ENCODE measurements at places on chromosomes 3 and 15.

GRCh38 chr15:25433118-25433865 is 5.5 kb downstream of the UBE3A start:
- no peak for DNase-seq

GRCh38 chr3:141996437-141996836 is 120.0 kb downstream of the ATP1B3 start:
- no peak for DNase-seq

DNA sequence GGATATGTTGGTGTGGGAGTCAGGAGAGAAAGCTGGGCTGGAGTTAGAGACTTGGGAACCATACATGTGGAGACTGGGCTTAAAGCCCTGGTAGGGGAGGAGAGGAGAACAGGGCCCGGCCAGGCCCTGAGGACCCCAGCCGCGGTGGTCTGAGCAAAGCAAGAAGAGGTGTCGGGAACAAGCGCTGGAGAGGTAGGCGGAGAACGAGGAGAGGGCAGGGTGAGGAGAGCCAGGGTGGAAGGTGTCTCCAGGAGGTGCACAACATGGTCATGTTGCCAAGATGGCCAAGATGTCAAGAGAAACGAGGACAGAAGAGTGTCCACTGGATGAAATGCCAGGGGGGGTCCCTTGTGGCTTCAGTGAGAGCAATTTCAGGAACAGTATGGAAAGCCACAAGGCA is 5.5 kb downstream of the CHAC1 start:
- no peak for DNase-seq

- DNase-seq, result no peak
These were observed 90.0 kb upstream of the RPL32 start for GRCh38 chr3:12931273-12931905.

GRCh38 chr3:85171976-85172375 is 213.2 kb downstream of the CADM2 start:
- DNase-seq, result no peak

DNA sequence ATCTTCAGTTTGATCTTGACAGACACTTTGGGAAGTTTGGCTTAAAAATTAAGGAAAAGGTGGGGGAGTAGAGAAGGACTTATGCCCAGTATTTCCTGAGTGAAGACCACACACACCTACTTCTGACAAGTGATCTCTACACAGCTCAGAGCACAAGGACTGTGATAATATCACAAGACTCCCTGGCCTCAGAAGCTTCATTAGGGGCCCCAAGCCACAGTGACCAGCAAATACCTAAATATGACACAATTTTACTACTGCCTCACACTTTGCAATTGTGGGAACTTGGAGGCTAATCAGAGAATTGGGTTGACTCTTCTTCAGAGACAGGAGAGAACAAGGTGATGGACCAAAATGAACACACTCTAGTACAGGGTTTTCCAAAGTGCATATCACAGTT is 2.6 kb downstream of the ILDR1 start:
- DNase-seq, result no peak

- no peak for DNase-seq
These were observed 78.9 kb downstream of the GTF2E1 start for GRCh38 chr3:120821426-120821825.

DNA sequence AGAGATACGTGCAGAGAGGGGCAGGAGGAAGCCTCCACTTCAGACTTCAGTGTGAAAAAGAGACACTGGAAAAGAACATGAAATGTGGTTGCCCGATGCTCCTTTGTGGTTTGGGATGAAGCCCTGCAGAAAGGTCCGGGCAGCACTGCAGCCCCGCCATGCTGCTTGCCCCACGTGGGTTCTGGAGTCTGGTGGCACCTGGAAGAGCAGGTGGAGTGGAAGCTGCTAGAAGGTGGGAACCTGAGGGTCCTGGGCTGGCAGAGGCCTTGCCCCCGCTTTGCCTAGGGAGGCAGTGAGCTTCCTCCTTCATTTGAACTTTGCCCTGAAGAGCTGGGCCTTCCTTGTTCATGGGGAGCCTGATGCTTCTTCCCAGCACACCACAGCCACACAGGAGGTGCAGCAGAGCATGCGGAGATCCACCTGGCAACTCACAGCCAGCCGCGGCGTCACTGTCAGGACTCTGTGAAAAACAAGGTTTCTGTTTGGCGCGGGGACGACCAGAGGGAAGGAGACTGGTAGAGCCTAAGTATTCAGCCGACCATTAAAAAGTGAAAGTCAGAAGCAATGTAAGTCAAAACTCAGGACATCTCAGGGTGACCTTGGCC is 59.0 kb downstream of the APBA2 start:
- DNase-seq, result no peak

DNA sequence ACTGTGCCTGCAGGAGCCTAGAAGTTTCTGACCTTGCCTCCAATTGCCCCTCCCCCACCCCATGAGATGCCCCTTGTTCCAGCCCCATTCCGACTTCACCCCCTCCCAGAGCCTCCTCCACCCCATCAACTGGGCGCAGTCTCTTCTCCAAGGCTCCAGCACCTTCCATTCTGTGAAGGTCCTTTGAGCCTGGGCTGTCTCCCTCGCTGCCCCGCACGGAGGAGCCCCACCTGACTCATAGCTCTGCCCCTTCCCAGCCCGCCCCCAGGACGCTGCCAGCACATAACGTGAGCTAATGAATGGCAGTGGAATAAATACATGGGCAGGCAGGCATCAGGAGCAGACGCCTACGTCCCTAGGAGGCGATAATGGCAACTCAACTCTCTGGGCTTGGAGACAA is 113.1 kb downstream of the NUP210 start:
- DNase-seq, result no peak

GRCh38 chr3:8538913-8539312 is 37.3 kb downstream of the LMCD1 start:
- DNase-seq, result no peak

- no peak for DNase-seq
These were observed 87.9 kb downstream of the STT3B start for GRCh38 chr3:31620656-31621055.

DNA sequence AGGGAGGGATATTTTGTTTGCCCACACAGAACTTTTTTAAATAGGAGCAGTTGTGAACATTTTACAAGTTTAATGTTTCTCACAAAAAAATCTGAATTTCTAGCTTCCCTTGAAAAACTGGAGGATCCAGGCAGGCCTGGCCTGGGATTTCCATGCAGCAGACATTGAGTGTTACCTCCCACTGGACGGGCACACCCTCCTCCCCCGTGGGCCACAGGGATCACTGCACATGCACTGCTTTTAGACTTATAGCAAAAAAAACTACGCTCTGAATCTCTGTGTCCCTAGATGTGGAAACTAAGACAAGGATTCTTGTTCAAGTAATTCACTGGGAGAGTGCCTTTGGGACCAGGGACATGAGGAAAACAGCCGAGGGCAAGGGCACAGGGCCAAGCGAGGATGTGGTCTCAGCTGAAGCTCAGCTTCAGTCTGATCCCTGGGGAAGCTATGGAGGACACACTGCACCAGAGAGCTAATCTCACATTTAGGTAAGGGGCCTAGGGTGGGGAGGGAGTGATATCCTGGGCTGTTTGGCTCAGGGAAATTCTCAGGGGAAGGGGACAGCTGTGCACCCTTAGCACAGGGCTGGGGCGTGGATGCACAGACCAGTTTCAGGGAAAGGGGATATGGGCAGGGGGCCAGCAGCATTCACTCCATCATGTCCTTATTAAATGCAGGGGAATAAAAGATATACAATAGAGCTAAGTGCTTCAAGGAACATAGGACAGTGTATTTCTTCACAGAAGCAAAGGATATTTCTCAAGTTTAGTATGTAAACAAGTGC is 46.0 kb downstream of the FSIP1 start:
- DNase-seq, result no peak

- no peak for DNase-seq
These were observed 46.1 kb downstream of the GPR176 start for GRCh38 chr15:39873978-39874377.

DNA sequence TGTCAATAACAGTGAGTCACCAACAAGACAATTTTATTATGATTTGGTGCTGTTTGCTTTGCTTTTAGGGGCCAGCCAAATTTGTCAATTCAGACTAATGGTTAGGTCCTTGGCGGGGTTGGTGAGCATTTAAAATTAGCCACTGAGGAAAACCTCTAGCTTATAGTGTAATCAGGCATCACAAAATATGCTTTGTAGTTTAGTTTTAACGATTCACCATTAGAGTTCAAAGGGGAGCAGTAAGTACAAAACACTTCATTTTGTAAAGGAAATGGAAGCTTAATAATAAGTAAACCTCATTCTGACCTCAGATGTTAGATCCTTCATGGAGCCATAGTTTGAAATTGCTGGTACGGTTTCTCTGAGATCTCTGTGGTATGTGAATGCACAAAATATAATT is 218.4 kb upstream of the GOLIM4 start:
- DNase-seq, result no peak

DNA sequence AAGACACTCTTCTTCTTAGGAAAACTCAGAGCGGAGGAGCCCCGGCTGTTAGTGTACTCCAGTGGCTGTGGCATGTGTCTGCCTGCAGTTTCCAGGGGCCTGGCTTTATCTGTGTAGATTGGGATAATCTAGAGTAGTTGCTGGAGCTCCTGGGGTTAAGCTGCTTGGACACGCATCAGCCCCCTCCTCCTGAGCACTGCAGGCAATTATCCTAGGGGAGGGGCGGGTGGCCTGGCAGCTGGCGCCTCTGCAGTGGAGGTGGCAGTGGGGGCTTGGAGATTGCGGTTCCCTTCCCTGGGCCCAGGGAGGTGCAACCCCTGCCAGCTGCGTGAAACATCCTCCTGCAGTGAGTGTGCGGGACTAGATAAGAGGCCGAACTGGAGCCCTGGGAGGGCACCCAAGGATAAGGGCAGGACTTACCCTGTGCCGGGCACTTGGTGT is 68.2 kb downstream of the EFCAB12 start:
- DNase-seq, result no peak

- no peak for DNase-seq
These were observed 412.9 kb downstream of the TIGIT start for GRCh38 chr3:114706591-114707232.

DNA sequence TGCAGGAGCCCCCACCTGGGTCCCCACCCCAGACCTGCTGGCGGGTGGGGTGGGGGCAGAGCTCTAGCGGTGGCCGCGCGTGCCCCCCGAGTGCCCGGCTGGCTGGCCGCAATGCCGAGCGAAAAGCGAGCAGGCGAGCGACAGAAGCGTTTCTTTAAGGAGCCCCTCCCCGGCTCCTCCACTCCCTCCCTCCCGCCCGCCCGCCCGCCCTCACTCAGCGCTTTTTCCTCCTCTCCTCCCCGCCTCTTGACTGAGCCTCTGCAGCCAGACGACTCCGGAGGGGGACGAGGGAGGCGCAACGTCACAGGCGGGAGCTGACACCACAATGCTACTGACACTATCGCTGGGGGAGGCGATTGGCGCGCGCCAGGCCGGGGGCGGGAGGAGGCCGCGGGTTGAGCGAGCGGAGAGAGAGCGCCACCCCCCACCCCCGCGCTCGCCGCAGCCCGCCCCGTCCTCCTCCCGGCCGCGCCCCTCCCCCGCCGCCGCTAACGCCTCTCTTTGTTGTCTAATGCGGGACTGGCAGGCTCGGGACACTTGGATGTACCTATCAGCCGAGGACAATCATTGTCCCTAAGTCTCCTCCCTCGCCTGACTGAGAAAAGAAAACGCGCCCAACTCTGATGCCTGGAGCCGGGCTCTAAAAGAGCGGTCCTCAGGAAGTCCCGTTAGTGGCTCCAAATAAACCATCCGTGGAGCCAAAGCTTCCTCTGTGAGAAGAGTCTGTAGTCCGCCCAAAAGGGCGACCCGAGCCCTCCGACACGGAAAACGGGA is at the start of gene MEX3B:
MEX3B (minus strand) TSS at position 127 of the 774 bp plus-strand sequence. CDS start 313 bp downstream, outside the sequence.
- peak; percentile 98 for DNase-seq

DNA sequence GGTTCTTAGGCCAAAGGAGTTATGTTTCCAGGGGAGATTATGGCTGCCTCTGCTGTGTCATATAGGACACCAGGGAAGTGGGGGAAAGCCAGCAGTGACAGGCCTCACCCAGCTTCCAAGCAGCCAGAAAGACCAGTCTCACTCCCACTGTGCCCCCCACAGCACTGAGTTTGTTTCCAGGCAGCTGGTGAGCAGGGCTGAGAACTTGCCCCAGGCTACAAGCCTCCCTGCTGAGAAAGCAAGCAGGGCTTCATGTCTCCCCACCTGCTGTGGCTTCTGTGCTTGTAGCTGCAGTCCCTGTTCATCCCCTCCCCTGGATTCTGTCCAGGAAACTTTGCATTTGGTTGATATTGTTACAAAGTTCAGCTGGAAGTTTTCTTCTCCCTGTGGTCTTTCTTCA is 376.3 kb downstream of the PDCD6IP start:
- no peak for DNase-seq

DNA sequence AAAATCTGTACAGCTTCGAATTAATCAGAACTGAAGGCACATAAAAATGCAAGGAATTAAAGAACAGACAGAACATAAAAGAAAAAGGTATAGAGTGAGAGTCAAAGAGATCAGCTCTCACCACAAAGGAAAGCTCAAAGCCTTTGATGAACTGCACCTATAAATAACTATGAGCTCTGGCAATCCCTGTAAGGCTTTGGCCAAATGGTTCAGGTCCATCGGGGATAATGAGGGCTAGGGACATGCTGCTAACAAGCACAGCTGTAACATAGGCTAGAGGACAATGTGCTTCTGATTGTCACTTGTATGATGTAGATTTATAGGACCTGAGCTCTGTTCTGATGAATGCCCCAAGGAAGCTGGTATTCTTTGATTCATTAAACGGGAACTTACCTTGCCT is 113.9 kb upstream of the MRPL3 start:
- DNase-seq, result no peak

- DNase-seq, result no peak
These were observed 37.9 kb downstream of the LIPC start for GRCh38 chr15:58469432-58470353.

DNA sequence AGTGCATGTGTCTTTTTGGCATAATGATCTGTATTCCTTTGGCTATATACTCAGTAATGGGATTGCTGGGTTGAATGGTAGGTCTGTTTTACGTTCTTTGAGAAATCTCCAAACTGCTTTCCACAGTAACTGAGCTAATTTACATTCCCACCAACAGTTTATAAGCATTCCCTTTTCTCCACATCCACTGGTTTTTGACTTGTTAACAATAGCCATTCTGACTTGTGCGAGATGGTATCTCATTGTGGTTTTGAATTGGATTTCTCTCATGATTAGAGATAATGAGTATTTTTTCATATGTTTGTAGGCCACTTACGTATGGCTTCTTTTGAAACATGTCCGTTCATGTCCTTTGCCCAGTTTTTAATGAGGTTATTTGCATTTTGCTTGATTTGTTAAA is 117.7 kb downstream of the CHCHD4 start:
- no peak for DNase-seq

DNA sequence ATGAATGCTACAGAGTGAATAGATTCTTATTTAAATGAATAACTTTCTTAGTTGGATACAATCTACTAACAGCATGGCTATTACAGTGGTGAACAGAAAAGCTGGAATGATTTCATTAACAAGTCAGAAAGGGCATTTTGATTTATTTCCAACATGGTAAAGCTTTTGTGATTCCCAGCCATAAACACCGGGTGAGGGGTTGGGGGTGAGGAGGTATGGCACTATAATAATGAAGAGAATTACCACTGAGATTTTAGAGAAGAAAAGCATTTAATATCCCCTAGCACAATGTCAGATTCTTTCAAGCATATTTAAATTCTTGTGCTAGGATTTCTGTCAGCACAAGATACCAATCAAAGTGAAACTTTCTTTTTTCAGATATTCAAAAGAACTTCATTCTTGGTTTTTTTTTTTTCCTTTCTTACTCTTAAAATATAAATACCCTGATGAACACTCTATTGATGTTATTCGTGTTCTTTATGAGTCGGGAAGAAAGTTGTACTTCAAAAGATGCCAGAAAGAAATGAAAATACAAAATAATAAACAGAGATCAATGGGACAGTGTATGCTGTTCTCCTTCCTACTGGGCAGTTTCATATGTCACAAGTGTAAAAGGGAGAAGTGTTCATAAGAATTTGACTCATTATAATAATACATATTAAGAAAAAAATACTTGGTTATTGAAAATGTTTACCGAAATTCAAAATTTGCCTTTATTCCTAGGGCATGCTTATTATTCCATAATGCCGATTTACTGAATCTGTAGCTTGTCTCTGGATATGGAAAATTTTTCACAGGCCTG is 522.8 kb downstream of the CADM2 start:
- no peak for DNase-seq

Measured in occipital lobe (tissue), 3 donors.